Mesendoderm (in vitro differentiated cells): ENCODE measurements at places on chromosomes 2 and 18.

DNA sequence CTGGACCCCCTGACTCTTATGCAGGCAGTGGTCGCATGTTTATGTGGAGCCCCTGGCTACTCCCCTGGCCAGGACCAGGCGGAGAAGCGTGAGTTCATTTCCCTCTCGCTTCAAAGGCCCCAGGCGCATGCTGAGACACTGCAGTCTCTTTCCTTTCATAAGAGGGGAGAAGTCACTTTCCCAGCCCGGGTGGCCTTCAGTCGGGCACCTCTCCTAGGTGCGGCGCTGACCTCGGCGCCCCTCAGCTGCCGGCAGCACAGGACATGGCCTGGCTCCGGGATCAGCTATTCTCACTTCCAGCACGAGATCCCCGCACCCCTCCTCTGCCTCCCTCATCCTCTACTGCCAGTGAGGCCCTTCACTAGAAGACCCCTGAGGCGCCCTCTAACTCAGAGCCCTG, 184.7 kb upstream of the PXDN start:
- no peak for DNase-seq
- no peak overlapping the region for H3K4me3 ChIP-seq
- no peaks in the 10 kb centered on the region for H3K4me1 ChIP-seq
- H3K27me3 ChIP-seq = no peaks in the 10 kb centered on the region
- H3K36me3 ChIP-seq = no peaks in the 10 kb centered on the region

DNA sequence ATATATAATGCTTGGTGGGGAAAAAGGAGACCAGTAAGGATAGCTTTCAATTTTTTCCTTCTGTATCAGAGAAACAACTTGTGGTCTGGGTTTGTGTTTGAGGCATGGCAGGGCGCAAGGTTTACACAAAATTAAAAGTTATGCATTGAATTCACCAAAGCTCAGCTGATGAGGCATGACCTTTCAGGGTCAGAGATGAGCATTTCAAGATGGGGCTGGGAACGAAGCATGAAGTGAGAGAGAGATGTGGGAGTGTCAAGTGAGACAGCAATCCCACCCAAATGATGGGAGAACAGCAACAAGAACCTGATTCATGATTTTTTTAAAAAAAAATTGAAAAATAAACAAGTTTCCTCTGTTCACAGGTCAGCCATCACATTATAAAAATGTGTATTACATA, 4.9 kb downstream of the GPR55 start:
- no peak for DNase-seq
- no peaks in the 10 kb centered on the region for H3K27me3 ChIP-seq
- H3K4me3 ChIP-seq = no peak overlapping the region
- no peak overlapping the region for H3K27ac ChIP-seq
- no peaks in the 10 kb centered on the region for H3K36me3 ChIP-seq
- H3K4me1 ChIP-seq = no peaks in the 10 kb centered on the region

DNA sequence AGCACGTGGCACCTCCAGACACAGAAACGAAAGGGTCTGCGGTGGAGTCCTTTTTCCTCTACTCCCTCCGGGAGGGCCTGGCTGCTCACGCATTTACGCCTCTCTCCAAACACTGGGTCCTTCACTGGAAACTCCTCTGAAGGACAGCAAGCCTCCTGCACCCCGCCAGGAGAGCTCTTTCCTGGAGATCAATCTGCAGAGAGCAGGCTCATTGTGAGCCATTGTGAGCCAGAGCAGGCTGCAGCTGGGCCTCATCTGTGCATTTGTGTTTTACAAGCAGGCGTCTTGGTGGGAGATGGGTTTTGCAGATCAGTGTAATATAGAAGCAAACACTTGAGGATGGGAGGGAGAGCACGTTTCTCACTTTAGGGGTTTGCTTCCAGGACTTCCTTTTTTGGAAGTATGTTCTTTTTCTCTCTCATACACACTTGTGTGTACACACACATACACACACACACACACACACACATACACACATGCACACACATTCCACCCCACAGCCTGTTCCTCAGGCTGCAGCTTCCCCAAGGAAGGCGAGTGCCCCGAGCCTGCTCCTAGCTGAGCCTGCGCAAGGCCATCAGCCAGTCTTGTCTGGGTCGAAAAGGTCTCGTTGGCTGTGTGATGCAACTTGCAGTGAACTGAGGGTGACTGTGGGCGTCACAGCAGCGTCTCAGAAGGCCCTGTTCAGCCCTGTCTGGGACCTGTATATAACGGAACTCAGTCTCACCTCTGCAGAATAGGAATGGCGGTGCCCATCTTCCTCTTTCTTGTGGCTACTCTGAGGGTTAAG, 163.5 kb downstream of the GLI2 start:
- no peaks in the 10 kb centered on the region for H3K4me1 ChIP-seq
- no peak overlapping the region for H3K4me3 ChIP-seq
- H3K36me3 ChIP-seq = no peaks in the 10 kb centered on the region
- no peak for DNase-seq
- no peaks in the 10 kb centered on the region for H3K27me3 ChIP-seq

- H3K4me1 ChIP-seq = no peaks in the 10 kb centered on the region
- no peak overlapping the region for H3K27ac ChIP-seq
- H3K27me3 ChIP-seq = no peaks in the 10 kb centered on the region
Observed at GRCh38 chr2:232876161-232876977, 6.3 kb downstream of the SNORC start.

- H3K4me1 ChIP-seq = no peaks in the 10 kb centered on the region
- no peak overlapping the region for H3K27ac ChIP-seq
- no peak overlapping the region for H3K4me3 ChIP-seq
- no peaks in the 10 kb centered on the region for H3K27me3 ChIP-seq
- DNase-seq = peak; percentile 59
Observed at GRCh38 chr2:76684756-76685155, 837.4 kb downstream of the LRRTM4 start.

- no peaks in the 10 kb centered on the region for H3K27me3 ChIP-seq
- no peak overlapping the region for H3K4me3 ChIP-seq
- no peak overlapping the region for H3K27ac ChIP-seq
- DNase-seq = peak; percentile 18
- H3K4me1 ChIP-seq = no peaks in the 10 kb centered on the region
Observed at GRCh38 chr2:76711490-76711889, 810.7 kb downstream of the LRRTM4 start.

- H3K36me3 ChIP-seq = peaks cover 8% of the 10 kb centered on the region
- no peaks in the 10 kb centered on the region for H3K4me1 ChIP-seq
- no peaks in the 10 kb centered on the region for H3K27me3 ChIP-seq
- H3K27ac ChIP-seq = no peak overlapping the region
- H3K4me3 ChIP-seq = no peak overlapping the region
- DNase-seq = no peak
Observed at GRCh38 chr18:79695856-79696850, 16.6 kb downstream of the CTDP1 start.

- H3K36me3 ChIP-seq = peaks cover 2% of the 10 kb centered on the region
- no peaks in the 10 kb centered on the region for H3K27me3 ChIP-seq
- no peak for DNase-seq
- H3K4me3 ChIP-seq = no peak overlapping the region
- H3K27ac ChIP-seq = no peak overlapping the region
- H3K4me1 ChIP-seq = no peaks in the 10 kb centered on the region
Observed at GRCh38 chr18:13028869-13029268, 37.7 kb downstream of the CEP192 start.

DNA sequence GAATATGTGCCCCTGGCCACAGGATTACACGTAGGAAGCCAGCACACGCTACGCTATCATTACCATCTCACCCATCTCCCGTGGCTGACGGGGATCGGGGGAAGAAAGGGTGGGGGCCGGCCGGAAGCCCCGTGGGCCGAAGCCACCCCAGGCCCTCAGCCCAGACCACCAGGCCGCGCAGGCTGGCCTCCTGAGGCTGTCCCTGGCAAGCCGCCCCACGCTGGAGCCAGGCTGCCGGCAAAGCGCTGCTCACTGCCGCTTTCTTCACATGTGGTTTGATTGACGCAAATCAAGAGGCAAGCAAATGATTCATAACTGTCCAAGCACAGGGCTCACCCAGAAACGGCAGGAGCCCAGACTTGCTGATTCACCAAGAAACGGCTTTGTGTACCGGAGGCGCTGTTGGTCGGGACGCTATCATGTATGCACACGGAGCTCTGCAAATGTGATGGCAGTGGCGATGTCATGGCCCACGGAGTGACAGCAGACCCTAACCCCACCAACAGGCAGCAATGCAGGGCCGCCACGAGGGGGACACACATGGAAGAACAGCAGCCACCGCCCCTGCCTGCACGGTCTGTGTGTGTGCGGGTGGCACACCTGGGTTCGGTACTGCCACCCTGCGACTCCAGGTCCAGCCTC, 125.7 kb downstream of the HDAC4 start:
- no peak overlapping the region for H3K4me3 ChIP-seq
- DNase-seq = no peak
- no peaks in the 10 kb centered on the region for H3K4me1 ChIP-seq
